ENCODE measurements at places on chromosomes 2 and 18.

DNA sequence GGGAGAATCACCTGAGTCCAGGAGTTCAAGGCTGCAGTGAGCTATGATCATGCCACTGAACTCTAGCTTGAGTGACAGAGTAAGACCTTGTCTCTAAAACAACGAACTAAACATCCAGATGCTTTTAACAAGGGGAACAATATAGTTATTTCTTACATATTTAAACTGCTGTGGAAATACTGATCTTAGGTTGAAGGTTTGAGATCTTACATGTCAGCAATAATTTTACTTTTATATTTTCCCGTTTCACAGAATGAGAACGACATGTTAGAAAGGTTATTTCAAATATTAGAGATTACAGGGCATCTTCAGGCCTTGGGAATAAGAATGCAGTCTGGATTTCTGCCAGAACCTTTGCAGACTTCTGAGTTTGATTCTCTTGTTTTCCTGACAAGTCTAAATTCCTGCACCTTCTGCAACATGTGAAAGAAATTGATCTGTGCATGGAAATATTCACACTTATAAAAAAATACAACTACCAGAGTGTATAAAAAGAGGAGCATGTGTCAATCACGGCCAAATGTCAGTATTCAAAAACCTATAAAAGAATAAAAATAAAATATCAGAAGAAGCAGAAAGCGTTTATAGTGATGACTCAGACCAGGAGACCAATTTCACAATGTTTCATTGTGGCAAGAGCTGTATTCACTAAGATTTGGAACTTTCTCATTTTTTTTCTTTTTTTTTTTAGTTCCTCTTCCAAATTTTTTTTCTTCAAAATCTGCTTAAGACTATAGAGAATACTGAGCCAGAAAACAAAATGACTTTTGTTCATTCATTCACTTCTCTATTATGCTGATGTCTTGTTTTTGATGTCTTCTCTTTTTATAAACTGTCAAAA lies 29.6 kb downstream of the COLEC12 start:
- no peak for DNase-seq

- peak; percentile 60 for DNase-seq
These were observed 48.0 kb upstream of the MRPL33 start for GRCh38 chr2:27723372-27724144.

GRCh38 chr2:2061091-2061696 lies 269.9 kb downstream of the MYT1L start:
- no peak for DNase-seq

- DNase-seq, result no peak
These were observed 17.6 kb downstream of the TBC1D8 start for GRCh38 chr2:101133492-101134100.

GRCh38 chr2:207095963-207096362 lies 69.8 kb downstream of the KLF7 start:
- DNase-seq, result no peak

GRCh38 chr2:170332676-170333402 lies 154.9 kb downstream of the MYO3B start:
- DNase-seq, result no peak

GRCh38 chr18:51391731-51392130 lies 194.2 kb upstream of the MEX3C start:
- no peak for DNase-seq

- peak; percentile 86 for DNase-seq
These were observed 240.8 kb upstream of the RGPD4 start for GRCh38 chr2:107585851-107586250.

Data from bronchial epithelial cell (primary cell).